ENCODE measurements at places on chromosomes 11 and 22.

GRCh38 chr11:88814076-88814475, 251.7 kb downstream of the GRM5 start:
- no peak for DNase-seq

DNA sequence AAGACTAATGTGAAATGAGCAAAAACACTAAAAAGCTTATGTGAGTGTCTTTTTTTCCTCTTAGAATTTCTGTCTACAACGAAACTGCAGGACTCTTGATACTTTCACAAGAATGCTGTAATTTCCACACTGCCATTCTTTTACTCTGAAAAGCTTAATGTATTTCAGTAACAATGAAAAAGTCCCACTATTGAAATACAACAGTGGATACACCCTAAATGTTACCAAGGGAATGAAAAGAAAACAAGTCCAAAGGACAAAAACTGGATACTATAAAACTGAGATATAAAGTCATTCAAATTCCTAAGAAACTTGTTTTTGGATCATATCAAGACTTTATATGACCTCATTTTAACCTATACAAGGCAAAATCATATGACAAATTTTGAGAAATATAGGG, 77.4 kb downstream of the SOX6 start:
- DNase-seq, result no peak

GRCh38 chr22:26170795-26171580, 1.7 kb downstream of the SEZ6L start:
- no peak for DNase-seq

DNA sequence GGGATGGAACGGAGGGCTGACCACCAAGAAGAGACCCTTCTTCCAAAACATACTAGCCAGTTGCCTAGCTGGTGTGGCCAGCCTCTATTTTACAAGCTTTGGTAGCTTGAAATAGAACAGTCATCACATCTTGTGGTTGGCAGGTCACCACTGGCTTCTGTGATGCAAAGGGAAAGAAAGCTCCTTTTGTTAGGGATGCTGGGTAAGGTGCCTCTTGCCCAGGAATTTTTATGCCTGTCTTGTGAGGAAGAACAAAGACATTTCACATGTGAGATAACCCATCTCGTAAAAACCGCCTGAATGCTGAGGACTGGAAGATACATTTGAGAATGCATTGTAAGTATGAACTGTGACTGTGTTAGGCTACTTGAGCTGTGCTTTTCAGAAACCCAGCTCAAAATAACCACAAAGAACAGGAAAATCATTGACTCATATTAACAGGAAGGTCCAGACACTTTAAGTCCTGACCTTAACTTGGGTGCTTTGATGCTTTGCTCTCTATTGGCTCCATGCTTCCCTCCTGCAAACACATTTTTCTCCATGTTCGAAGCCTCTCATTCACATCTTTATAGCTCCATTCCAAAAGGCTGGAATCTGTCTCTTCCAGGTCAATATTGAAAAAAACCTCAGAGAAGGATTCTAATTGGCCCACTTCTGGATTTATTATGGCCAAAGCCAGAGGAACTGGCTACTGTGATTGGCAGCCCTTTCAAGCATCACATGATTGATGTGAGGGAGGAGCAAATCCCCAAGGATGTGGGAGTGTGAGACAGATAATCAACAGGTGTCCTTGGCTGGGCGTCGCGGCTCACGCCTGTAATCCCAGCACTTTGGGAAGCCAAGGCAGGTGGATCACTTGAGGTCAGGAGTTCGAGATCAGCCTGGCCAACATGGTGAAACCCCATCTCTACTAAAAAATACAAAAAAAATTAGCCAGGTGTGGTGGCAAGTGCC, 53.9 kb downstream of the MICAL2 start:
- no peak for DNase-seq

- no peak for DNase-seq
Observed at GRCh38 chr11:9385327-9385899, 961 bp downstream of the IPO7 start.

DNA sequence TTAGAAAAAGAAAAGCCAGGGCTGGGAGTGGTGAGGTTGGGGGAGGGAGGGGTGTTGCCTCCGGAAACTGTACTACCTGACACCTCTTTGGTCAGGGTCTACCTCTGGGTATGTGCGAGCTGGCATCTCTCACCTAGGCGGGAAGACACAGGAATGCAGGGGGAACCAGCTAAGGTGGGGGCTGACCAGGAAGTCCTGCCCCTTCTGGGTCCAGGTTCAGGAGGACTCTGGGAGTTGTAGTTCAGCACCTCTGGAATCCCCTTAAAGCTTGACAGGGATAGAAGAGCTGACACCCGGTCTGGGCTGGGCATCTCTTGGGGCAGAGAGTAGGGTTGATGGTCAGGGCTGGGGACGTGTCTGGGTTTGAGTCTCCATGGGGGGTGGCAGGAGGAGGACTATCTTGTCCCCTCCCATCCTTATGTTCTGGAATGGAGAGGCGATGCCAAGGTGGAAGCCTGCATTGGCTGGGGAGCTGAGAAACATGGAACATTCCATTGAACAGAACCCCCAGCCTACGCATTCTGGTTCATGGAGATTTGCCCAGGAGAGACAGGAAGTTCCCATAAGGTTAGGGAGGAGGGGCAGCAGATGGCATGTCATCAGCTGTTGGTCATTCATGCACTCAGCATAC, 2.1 kb upstream of the KIAA1671 start:
- no peak for DNase-seq
